ENCODE measurements at places on chromosomes 3 and 15.

GRCh38 chr3:151096716-151097115 lies 11.3 kb downstream of the MED12L start:
- DNase-seq: no peak

- DNase-seq: no peak
Measured at GRCh38 chr3:16137977-16138376, 36.5 kb upstream of the GALNT15 start.

DNA sequence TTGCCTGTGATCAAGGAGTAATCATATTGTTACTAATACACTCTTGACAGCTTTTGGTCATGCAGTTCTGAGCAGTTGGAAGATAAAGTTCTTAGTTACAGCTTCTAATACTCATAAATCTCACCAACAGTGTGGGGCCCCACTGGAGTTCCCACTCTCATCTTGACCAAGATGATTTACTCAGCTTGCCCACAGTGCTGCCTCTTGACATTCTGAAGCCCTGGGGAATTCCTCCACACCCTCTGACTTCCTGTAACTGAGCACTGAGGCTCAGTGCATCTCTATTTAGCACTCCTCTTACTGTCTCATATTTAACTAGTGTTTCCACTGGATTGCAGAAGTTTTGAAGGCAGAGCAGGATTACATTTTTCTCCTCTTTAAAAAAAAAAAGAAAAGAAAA lies 1.9 kb upstream of the ARL6IP5 start:
- DNase-seq: no peak

- DNase-seq: no peak
Measured at GRCh38 chr3:9224490-9224889, 25.0 kb downstream of the SRGAP3 start.

GRCh38 chr15:38631119-38632075 lies 66.8 kb upstream of the RASGRP1 start:
- no peak for DNase-seq

DNA sequence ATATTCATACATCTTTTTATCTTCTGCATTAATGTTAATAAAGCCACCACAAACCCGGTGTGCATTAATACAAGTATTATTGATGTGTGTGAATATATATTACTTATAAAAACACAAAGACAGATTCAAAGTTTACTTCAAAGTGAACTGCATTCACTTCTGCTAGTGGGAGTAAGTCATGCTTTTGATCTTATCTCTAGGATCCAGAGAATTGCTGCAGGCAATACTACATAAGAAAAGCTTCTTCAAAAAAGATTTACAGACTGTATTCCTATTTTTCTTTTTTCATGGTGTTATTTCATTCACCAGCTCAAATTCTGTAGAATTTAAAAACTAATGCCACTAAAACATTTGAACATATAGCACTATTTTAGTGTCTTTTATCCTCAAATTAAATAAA lies 87.5 kb upstream of the CBLB start:
- no peak for DNase-seq

- DNase-seq: no peak
Measured at GRCh38 chr3:24270204-24270691, 224.4 kb downstream of the THRB start.

DNA sequence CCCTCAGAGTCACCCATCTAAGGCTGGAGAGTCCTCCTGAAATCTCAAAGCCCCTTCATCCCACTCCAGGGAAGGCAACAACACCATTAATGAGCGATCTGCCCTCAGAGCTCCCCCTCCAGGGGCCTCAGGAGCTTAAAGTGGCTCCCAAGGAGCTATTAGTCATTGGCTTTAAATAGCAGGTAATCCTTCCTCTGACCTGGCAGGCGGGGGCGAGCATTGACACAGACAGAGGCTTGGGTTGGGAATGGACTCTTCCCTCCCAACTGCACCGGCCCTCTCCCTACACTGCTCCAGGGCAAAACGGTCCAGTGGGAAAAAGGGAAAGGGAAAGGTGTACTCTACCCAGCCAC lies 1.4 kb downstream of the MFGE8 start:
- DNase-seq: no peak

DNA sequence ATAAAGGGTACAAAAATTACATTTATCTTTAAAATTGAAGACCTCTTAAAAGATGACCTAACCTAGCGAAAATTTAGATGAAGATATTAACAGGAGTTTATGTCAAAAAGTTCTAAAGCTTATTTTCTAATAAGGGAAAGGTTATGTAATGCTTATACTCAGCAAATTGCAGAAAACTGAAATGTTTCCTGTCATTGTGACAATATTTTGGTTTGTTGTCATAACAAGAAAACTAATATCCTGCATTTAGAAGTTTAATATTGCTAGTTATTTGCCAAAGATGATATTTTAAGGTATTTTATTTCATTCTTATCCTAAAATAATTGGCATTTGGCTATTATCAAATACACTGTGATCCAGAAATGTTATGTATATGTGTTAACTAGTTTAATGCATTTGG lies 294.5 kb downstream of the C3orf38 start:
- DNase-seq: no peak

DNA sequence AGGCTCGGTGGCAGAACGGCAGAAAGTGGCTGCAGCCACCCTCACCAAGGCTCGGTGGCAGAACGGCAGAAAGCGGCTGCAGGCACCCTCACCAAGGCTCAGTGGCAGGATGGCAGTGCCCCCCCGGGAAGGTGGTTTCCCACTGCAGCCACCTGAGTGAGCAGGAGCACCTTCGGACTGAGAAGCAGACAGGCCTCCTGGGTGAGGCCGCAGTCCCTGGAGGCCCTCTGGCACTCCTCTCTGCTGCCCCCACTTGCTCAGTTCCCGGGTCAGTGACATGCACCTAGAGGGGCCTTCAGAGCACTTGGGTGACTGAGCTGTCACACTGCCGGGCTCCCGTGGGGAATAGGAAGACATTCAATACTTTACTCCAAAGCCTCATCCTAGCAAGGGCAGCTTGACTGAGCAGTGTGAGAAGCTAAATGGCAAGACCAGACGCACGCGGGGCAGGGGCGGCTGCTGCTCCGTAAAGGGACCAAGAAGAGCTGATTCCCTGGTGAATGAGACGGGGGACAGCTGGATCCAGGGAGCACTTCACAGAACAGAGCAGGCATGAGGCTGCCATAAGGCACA lies 62.7 kb downstream of the PCSK6 start:
- no peak for DNase-seq

DNA sequence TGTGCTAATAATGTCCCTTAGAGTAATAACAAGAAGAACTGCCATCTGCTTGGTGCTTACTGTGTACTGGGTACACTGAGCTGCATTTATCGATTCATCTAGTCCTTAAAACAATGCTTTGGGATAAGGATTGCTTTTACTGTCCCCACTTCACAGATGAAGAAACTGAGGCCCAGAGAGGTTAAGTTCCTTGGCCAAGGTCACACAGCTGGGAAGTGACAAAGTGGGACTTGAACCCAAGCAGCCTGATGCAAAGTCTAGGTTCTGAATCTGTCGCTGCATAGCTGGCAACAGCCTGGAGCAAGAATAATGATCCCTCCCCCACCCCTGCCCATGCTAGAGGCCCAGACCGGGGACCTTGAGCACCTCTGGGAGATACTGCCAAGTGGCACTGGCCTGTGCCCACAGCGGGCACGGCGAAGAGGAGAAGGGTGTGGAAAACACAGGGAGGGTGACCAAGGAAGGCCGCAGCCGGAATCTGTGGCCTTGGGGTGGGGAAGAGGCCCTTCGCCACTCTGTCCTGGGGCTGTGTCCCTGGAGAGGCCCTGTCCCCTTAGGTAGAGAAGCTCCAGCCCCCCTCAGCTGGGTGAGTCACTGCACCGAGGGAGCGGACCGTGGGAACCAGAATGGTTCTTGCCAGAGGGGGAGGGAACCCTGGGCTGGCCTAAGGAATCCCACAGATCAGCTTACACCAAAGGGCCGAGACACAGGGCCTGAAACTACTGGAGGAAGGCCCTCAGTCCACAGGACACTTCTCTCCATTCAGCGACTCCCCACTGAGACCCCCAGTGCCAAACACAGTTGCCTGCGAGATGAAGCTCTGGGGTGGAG lies 3.5 kb downstream of the PLXND1 start:
- DNase-seq: no peak

- no peak for DNase-seq
Measured at GRCh38 chr3:188839187-188839695, 332.5 kb upstream of the TPRG1 start.

DNA sequence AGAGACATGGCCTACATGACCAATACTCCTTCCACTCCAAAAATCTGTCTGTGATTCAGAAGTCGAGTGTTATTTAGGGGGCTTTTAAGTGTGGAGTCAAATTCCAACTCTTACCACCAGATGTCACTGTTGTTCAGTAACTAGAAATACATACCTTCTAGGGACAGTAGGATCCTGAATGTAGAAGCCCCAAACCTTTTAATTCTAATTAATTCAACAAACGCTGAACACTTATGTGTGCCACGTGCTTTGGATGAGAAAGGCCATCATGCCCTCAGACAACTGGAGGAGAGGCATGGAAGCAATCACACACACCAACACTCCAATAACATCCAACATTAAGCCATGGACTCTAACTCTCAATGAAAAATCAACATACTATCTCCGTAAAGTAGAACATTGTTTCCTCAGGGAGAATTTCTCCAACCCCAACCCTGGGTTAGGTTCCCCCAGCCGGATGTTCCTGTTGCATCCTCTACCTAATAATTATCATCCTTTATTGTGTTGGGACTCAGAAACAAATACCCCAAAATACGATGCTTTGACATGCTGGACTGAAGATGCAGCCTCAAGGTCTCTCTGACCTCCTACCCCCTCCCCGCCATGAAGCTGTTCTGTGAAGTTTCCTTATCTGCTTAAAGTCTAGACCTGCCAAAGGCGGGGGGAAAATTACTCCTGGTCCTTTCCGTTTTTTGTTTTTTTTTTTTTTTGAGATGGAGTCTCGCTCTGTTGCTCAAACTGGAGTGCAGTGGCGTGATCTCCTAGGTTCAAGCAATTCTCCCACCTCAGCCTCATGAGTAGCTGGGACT lies 8.0 kb upstream of the CCDC13 start:
- peak; percentile 61 for DNase-seq

GRCh38 chr3:169213956-169214355 lies 449.6 kb downstream of the MECOM start:
- DNase-seq: no peak

DNA sequence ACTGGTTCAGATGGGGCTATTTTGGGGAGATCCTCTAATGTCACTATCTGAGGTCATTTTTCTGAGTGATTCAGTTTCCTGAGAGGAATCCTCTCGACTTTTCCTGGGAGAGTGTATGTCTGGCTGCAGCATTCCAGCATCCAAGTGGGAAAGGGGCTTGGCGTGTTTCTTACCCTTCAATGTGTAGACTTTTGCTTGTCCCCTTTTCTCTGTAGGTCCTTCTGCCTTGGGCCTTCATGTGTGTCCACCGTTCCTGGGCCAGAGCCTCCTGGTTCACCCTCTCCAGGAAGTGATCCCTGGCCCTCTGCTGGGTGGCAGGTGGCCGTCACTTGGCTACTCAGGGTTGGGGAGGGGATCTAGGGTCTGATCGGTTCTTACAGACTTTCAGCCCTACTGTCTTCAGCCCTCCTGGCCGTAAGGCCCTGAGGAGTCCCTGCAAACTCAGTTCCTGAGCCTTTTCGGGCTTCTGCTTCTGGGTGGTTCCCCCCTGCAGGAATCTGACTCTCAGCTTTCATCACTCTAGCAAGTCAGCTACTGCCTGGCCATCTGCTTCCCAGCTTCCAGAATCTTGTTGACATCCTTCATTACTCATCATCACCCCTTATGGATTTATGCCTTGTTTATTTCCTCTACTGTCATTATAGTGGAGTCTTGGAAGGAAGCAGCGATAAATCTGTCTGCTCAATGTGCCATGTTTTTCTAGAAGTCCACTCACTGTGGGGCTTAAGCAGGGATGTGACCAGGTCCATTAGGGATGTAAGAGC lies 36.5 kb downstream of the GOLGA6L10 start:
- DNase-seq: peak; percentile 24

DNA sequence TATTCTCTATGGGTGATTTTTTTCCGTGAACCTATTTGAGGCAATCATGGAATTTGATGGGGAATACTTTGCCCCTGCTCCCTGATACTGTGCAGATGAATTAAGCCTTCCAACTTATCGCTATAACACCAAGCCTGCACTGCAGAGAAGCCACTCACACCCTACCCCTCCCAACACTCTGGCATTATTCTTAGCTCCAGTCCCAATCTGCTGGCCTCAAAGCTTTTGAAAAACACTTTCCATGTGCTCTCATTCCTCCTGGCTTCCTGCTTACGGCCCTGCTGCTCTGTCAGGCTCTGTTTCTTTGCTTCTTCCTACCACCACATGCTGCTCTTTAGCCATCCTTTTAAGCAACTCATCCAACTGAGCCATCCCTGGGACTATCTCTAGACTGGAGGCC lies 327.8 kb upstream of the SLCO3A1 start:
- DNase-seq: no peak

DNA sequence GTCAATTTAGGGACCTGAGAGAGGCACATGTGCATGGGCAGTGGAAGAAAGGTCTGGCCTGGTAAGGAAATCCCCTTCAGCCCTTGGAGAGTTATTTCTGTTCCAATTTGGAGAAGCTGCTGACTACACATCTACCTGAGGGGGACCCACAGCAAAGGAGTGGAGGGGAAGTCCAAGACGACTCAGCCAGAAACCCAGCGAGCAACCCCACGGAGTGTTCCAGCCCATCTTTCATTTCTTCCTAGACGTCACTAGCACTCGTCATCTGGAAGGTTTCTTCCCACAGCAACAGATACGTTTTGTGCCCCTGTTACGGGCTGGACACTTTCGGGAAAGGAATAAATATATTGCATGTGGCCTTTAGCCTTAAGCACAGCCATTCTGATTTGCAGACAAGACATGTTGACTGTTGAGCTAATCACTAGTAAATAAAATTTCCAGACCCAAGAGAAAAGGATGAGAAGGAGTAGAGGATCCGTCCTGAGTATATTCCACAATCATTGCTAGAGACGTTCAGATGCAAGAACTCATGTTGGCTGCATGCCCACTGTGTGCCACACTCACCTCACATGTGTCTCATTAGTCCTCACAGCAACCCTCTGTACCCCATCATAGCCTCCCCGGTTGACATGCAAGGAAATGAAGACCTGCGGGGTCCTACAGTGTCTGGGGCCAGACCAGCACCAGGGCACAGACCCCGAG lies 7.8 kb upstream of the FAM174B start:
- DNase-seq: no peak

All from NCI-H446 (cell line).